ENCODE measurements at places on chromosomes 4 and X.

- ATAC-seq = no peak
Measured at GRCh38 chr4:129446074-129446473, 350.1 kb downstream of the C4orf33 start.

DNA sequence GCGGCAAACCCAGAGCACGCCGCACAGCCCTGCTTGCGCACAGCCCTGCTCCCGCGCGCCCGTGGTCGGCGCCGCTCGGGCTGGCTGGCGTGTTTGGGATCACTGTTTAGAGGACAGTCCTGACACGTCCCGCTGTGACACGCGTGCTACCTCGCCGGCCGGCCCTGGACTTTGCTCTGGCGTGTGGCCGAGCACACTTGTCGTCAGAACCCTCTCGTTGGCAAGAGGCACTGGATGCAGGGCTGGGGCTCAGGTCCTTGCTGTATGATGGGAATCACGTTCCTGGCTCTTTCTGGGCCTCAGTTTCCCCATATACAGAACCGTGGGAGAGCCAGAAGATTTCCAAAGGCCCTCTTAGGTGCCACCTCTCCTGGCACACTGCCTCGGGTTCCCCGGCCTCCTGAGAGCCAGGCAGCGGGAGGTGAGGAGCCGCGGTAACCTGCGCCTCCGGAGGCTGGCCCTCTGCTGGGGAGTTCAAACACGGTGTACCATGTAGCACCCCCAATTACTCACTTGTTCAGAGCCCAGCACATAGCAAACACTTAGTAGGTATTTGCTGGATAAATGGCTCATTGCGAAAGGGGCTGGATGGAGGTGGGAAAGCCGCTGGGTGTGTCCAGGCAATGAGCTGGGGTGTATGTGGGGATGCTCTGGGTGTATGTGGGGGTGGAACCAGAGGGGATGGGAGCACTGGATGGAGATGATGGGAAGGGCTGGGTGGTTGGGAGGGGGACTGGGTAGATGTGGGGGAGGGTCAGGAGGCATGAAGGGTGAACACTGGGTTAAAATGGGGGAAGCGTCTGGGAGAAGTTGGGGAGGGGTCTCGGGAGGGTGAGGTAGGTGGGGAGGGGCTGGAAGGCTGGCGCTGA lies 76.6 kb downstream of the HTRA3 start:
- no peak for ATAC-seq

- ATAC-seq = peak; percentile 85
Measured at GRCh38 chr4:180134091-180134866, 2108.9 kb upstream of the TENM3 start.

DNA sequence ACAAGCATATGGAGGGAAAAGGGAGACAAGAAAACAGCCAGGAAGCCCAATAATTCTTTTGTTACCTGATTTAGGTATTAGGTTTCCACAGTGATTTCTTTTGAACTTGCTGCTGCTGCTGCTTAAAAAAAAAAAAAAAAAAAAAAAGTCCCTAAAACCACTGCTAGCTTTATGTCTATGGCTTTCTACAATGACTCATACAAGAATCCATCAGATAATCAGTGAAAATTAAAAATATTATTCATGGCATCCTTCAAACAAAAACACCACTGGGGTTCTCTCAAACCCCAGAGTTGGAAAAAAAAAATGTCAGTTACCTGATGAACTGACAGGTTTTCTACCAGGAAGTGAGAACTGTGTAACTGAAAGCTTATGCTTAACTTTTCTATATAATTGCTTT lies 14.3 kb downstream of the EPHA5 start:
- no peak for ATAC-seq

- ATAC-seq = no peak
Measured at GRCh38 chrX:145041486-145041885, 205.8 kb upstream of the SPANXN1 start.
